ENCODE measurements at places on chromosomes 13 and 19.

DNA sequence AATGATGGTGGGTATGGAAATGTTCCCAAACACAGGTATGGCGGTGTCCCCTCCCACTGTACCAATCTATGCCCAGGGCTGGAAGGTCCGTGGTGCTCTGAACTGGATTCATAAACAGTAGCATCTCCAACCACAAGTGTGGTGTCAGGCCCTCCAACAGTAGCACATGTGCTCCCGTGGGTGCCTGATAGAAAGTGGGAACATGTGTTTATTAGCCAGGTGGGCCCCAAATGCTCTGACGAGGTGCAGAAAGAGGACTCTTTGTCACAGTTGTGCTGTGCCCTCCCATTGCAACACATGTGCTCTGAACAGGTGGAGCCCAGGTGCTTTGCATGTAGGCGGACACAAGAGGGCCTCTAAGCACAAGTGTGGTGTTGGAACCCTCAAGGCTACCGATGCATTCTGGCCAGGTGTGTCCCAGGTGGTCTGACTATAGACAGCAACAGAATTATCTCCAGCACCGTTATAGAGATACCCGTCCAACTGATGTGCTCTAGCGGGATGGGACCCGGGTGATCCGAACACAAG is 75.4 kb upstream of the ZNF30 start:
- DNase-seq: no peak

DNA sequence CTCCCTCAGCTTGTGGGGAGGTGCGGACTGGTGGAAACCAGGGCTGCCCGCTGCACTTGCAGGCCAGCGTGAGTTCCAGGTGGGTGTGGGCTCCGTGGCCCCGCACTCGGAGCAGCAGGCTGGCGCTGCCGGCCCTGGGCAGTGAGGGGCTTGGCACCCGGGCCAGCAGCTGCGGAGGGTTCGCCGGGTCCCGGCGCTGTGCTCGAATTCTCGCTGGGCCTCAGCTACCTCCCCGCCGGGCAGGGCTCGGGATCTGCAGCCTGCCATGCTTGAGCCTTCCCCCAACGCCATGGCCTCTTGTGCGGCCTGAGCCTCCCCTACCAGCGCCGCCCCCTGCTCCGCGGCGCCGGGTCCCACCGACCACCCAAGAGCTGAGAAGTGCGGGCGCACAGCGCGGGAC is 71.6 kb upstream of the ADGRL1 start:
- DNase-seq: no peak

GRCh38 chr13:95452375-95452774 is 100.1 kb upstream of the CLDN10 start:
- no peak for DNase-seq

DNA sequence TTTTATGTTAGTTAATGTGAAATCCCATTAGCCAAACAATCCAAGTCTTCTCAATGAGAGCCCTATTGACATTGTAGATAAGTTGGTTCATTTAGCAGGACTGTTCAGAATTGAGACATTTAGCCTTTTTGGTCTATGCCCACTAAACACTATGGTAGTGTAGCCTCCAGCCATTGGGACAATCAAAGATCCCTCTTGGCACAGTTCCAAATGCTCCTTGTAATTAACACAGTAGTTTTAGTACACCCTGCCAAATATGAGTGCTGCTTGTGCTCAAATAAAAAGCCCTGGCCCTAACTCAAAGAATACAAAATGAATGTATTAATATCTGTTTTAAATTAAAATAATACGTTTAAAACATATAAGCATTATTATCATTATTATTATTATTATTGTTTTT is 15.4 kb upstream of the FAM216B start:
- DNase-seq: no peak

DNA sequence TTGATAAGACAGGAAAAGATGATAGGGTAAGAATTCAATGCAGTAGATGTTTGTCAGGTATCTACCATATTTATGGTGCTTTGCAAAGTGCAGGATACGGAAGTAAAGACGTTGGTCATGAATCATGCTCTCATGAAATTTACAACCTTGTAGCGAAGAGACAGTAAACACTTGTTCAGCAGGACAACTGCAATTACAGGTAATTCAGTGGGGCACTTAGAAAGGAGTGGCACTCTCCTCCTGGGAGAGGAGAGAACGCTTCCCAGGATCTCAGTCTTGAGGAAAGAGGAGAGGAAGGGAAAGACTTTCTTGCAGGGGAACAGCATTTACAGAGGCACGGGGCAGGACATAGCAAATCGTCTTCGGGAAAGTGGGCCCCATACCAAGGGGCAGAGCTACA is 46.4 kb downstream of the SOX1 start:
- DNase-seq: no peak

- no peak for DNase-seq
These were observed 125.9 kb downstream of the COL4A2 start for GRCh38 chr13:110433014-110433413.

- no peak for DNase-seq
These were observed 91.8 kb upstream of the TSC22D1 start for GRCh38 chr13:44667943-44668342.

DNA sequence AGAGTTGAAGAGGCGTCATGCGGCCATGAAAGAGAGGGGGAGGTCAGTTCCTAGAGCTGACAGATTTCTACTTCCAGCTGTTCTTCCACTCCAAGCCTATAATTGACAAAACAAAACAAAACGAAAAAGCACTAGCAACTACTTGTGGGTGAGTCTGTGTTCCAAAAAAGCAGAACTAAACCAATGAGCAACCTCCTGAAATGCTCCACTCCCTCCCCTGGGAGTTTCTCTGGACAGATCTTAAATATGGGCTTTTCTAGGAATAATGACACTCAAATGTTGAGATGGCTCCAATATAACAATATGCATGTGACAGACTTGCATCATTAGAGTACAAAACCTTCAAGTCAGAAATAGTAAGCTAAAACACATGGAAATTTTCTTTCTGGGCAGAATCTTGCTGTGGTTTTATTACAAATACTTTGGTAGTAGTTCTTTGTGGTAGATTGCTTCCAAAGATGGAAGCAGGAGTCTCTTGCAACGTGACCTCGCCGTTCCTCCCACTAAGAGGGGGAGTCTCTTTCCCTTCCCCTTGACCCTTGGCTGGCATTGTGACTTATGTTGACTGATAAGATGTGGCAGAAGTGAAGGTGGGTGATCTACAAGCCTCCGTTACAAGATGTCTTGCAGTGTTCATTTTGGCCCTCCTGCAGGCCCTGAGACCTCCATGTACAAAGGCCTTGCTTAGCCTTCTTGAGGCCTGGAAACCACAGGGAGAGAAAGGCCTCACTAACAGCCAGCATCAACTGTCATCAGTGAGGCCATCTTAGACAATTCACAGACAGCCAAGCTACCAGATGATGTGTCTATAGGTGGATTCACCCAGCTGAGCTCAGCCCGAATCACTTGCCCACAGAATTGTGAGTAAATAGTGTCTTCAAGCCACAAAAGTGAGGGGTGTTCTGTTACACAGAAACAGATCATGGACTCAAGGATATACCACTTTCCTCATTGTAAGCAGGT is 173.1 kb upstream of the RFC3 start:
- no peak for DNase-seq

GRCh38 chr13:52405767-52406494 is at the start of gene THSD1:
Gene THSD1, minus strand, starts transcription at chr13:52406172. Its CDS starts 3,572 bp downstream, at chr13:52402600.
- peak; percentile 27 for DNase-seq
